IgD-negative memory B cell (primary cell): ENCODE measurements at places on chromosomes 6 and 20. TPM values are rescaled to one million over a fixed set of nuclear protein-coding genes. Genes with fewer than 3 reads are reported as not detected.

The TMC2 gene
- not detected for polyA plus RNA-seq

The PHF3 gene
- 36.6 TPM for polyA plus RNA-seq

The IYD gene
- polyA plus RNA-seq: not detected

The SLC24A3 gene
- polyA plus RNA-seq: not detected

The SCGN gene
- not detected for polyA plus RNA-seq

The RAET1L gene
- not detected for polyA plus RNA-seq
